ENCODE measurements at places on chromosomes 11 and 22.

- DNase-seq = no peak
Measured at GRCh38 chr22:47816121-47816862, 1053.8 kb downstream of the TBC1D22A start.

GRCh38 chr22:20026996-20027601 is 6.2 kb downstream of the TANGO2 start:
- no peak for DNase-seq

DNA sequence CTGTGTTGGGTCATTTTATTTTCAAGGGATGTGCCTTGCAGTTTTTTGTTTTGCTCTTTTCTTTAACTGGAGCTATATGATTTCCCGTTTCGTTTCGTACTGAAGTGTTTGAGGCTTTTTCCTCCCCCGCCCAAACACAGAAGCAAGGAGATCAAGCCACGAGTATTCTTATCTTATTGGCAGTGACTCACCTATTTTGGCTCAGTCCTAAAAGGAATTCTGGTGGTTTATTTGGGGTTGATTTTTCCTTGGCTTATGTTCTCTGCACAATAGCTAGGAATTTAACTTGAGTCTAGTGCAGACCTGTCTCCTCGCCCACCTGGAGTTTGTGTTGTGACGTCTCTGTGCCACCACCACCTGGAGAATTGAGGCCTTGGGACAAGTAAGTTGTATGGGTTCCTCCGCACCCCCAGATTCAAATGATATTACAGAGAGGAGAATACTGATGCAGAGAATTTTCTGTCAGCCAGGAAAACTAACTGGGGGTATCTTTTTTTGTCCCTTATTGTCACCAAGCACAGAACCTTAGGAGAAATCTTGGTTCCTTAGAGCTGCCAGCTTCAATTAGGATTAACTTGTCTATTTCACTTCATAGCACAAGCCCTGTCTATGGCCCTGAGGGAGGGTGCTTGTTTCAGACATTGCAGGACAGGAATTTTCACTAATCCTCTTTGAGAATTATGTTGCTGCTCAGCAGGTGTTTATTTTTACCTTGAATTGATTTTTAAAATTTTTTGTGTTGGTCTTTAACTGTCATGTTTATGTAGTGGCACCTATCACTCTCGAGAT is 90.4 kb upstream of the BIRC3 start:
- DNase-seq = peak; percentile 80

DNA sequence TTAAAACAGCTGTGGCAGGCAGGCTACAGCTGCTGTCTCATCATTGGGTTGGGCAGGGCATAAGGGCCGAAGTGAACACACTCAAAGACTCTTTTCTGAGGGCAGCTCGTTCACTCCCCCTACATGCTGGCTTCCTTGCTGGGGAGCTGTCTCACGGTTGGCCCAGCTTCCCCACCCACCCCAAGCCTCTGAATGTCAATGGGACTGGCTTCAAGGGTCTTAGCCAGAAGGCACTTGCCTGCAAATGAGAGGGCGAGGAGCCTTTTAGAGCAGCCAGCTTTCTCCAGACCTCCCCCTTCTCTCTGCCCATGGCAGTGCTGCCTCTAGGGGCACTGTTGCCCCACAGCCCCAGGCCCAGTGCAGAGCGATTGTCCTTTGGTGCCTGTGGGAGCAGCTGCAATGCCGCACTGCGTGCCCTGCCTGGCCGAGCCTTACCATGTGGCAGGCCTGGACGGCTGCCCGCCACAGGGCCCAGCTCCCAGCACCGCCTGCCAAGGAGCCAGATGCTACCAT is 94.7 kb upstream of the RASSF10 start:
- peak; percentile 18 for DNase-seq

DNA sequence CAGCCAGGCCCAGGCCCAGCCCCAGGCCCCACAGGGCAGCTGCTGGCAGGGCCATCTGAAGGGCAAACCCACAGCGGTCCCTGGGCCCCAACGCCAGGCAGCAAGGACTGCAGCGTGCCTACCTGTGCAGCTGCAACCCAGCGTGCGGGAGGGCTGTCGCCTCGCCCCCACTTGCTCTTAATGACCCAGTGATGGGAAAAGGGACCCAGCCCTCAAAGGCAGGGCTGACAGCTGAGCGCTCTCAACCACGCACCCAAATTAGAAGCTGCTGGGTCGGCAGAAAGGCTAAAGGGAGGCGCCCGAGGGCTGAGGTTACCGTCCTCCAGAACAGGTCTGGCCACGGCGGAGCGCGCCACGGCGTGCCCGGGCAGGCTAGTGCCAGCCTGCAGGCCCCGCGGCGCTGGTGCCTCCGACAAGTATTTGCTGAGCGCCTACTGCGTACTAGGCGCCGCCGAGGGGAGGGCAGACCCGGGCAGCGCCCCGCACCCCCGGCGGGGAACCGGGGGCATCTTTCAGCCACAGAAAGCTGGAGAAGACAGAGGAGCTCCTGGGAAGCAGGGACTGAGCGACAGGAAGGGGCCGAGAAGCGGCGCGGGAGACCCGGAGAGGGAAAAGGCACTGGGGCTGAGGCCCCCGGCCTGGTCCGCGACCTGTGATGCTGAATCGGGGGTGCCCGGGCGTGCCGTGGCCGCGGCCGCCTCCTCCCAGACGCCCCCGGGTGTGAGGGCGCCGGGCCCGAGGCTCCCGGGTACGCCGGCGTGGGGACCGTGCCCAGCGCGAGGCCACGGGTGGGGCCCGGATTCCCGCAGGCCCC is 773 bp downstream of the HRAS start:
- no peak for DNase-seq

GRCh38 chr11:12901874-12902481 is 107.1 kb upstream of the RASSF10 start:
- peak; percentile 75 for DNase-seq

GRCh38 chr11:35267504-35267903 is 128.5 kb downstream of the CD44 start:
- DNase-seq = peak; percentile 90

- no peak for DNase-seq
Measured at GRCh38 chr22:48799227-48799970, 1028.3 kb downstream of the BRD1 start.

- no peak for DNase-seq
Measured at GRCh38 chr11:1126935-1127663, 30.7 kb upstream of the MUC5AC start.

DNA sequence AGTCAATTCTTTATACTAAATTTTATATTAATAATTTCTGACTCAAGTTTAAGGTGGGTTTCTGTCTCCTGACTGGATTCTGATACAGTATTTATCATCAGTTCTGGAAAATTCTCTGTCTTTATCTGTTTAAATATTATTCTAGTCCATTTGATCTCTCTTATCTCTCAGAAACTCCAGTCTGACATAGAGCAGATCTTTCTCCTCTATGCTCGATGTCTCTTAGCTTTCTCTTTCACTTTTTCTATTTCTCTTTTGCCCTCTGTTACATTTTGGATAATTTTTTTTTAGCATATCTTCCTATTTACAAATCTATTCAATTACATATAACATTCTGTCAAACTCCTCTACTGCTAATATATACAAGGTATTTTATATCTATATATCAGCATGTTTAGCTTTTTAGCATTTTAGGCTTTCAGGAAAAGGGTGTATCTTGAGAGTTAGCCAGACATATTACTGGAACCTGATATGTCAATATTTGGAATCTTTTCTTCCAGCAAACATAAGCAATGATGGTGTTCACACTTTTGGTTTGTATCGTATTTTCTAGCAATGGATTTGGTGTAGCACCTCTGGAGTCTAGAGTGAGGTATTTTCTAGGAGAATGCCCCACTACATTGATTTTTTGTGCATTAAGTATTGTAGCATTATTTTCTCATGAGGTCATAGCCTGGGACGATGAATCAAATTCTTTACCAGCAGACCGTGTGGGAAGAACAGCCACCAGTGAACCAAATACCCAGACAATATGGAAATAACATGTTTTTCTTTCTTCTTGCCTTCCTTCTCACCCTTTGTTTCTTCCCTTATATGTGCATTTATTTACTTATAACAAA is 4.1 kb upstream of the NNMT start:
- peak; percentile 91 for DNase-seq

DNA sequence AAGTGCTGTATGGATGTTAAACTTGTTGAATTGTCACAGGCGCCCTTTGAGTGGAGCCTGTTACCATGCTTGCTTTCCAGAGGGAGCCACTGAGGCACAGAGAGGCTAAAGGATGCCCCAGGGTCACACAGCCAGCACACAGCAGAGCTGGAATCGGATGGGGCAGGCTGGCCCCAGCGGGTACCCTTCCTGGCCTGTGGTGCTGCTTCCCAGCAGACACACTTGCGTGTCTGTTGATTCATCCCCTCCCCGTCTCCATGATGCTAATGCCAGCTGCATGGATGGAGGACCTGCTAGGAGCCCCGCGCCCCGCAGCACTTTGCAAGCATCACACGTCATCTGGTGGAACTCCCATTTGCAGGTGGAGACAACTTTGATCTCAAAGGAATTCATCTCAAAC is 52.4 kb upstream of the SHISAL1 start:
- DNase-seq = no peak

- no peak for DNase-seq
Measured at GRCh38 chr11:94925422-94926270, 47.7 kb downstream of the CWC15 start.

- no peak for DNase-seq
Measured at GRCh38 chr22:29867260-29867659, 15.7 kb upstream of the MTMR3 start.

GRCh38 chr11:118878163-118878563 is 5.5 kb upstream of the CXCR5 start:
- no peak for DNase-seq

DNA sequence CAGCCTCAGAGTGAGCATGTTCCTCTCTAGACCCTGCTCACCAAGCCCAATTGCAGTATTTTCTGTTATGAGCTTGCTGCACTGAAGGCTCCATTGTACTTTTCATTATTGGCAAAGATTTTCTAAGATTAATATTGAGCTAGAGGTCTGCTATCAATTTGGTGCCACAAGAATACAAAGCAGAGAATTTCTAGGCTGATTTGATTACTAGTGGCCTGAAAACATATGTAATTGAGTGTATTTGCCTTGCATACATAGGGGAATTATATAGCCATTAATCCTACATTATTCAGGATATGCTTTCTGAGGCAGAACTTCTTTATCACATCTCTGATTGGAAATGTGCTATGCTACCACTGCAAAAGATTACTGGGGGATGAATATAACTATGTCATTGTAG is 322.9 kb upstream of the ZC3H12C start:
- DNase-seq = no peak

GRCh38 chr22:24982301-24983056 is 30.0 kb downstream of the KIAA1671 start:
- DNase-seq = no peak

DNA sequence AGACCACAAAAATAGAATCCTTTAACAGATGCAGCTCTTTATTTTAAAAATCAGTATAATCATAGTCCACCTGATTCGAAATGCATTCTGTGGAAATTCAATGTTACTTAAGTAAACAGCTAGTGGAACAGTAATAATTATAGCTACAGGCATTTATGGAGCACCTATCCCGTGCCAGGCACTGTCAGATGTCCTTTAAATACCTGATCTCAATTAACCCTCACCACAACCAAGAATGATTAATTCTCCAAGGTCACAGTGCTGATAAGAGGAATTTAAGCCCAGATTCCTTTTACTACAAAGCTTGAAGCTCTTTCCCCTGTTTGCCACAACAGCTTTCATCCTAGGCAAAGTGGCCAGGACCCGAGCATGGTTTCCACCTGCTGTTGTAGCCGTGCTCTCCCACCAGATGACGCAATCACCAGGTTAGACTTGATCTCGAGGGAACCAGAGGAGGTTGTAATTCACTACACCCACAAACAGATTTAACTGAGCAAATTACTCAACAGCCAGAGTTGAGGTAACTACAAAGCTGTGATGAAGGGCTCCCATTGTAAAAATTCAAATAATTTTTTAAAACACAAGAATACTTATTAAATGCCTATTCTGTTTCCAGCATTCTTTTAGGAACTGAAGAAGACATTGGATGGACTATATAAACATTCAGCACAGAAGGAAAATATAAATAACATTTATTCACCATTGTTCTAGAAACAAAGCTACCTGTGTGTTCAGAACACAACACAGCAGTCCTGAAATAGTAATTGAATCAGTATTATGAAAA is 10.3 kb downstream of the PRDM10 start:
- peak; percentile 4 for DNase-seq

DNA sequence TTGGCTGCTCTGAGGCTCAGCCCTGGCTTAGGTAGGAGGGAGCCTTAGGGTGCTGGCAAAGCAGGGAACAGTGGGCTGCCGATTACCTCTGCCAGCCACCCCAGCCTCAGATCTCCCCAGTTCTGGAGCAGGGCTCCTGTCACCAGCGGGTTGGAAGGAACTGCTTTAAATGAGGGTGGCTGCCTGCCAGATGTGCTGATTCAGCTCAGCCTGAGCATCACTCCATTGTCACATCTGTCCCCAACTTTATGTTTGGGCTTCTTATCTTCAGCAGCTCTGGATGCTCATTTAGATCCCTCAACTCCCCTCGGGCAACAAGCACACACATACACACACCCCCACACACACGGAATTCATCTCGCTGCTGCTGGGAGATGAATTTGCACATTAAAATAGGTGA is 16.9 kb upstream of the ANKK1 start:
- DNase-seq = no peak

Measured in EL (cell line).